CD14-positive monocyte (primary cell): ENCODE measurements at places on chromosomes 2 and 18. TPM values are rescaled to one million over a fixed set of nuclear protein-coding genes. Genes with fewer than 3 reads are reported as not detected.

Gene SCN2A
- not detected for polyA plus RNA-seq

Gene DIS3L2
- polyA plus RNA-seq: 6.0 TPM

Gene G6PC2
- not detected for polyA plus RNA-seq

Gene CGREF1
- not detected for polyA plus RNA-seq

Gene ATG9A
- 24.7 TPM for polyA plus RNA-seq

Gene ADGRF3
- not detected for polyA plus RNA-seq

Gene THOC1
- polyA plus RNA-seq: 3.9 and 18.3 TPM in 2 replicates

- no peak overlapping the region for H3K4me3 ChIP-seq
- no peaks in the 10 kb centered on the region for H3K4me1 ChIP-seq
- DNase-seq: no peak
- H3K27me3 ChIP-seq: no peaks in the 10 kb centered on the region
Measured at GRCh38 chr2:44210362-44210761, 41.7 kb downstream of the PPM1B start.

- no peak overlapping the region for H3K27ac ChIP-seq
- H3K27me3 ChIP-seq: no peaks in the 10 kb centered on the region
- no peaks in the 10 kb centered on the region for H3K36me3 ChIP-seq
- H3K4me1 ChIP-seq: no peaks in the 10 kb centered on the region
- DNase-seq: peak; percentile 5
Measured at GRCh38 chr2:64359892-64360657, 93.9 kb upstream of the LGALSL start.

- H3K4me3 ChIP-seq: no peak overlapping the region
- peaks cover 27% of the 10 kb centered on the region for H3K4me1 ChIP-seq
- H3K36me3 ChIP-seq: no peaks in the 10 kb centered on the region
- no peak for DNase-seq
- H3K27ac ChIP-seq: no peak overlapping the region
- H3K27me3 ChIP-seq: peaks cover 70% of the 10 kb centered on the region
Measured at GRCh38 chr2:170711774-170712652, 3.1 kb upstream of the SP5 start.

- H3K27ac ChIP-seq: no peak overlapping the region
- no peaks in the 10 kb centered on the region for H3K4me1 ChIP-seq
- peaks cover 98% of the 10 kb centered on the region for H3K36me3 ChIP-seq
- H3K4me3 ChIP-seq: no peak overlapping the region
- H3K27me3 ChIP-seq: no peaks in the 10 kb centered on the region
Measured at GRCh38 chr2:231110551-231110950, 14.3 kb downstream of the HTR2B start.

DNA sequence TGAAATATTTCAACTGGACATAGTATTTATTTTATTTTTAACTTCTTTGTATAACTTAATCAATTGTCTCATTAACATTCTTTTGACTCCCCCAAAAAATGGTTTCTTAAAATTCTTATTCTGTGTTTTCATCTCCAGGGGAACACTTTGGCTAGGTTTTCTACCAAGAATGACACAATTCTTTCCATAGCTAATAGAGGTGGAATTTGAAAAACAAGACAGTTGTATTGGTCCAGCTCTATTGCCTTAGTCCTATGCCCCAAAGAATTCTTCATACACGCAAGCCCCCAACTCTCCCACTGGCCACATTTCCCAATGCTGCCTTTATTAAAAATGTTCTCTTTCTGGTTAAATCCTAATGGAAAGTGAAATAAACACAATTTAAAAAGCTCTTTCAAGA lies 104.7 kb upstream of the PKDCC start:
- no peak overlapping the region for H3K27ac ChIP-seq
- no peaks in the 10 kb centered on the region for H3K4me1 ChIP-seq
- H3K36me3 ChIP-seq: no peaks in the 10 kb centered on the region
- no peak for DNase-seq
- H3K27me3 ChIP-seq: no peaks in the 10 kb centered on the region

DNA sequence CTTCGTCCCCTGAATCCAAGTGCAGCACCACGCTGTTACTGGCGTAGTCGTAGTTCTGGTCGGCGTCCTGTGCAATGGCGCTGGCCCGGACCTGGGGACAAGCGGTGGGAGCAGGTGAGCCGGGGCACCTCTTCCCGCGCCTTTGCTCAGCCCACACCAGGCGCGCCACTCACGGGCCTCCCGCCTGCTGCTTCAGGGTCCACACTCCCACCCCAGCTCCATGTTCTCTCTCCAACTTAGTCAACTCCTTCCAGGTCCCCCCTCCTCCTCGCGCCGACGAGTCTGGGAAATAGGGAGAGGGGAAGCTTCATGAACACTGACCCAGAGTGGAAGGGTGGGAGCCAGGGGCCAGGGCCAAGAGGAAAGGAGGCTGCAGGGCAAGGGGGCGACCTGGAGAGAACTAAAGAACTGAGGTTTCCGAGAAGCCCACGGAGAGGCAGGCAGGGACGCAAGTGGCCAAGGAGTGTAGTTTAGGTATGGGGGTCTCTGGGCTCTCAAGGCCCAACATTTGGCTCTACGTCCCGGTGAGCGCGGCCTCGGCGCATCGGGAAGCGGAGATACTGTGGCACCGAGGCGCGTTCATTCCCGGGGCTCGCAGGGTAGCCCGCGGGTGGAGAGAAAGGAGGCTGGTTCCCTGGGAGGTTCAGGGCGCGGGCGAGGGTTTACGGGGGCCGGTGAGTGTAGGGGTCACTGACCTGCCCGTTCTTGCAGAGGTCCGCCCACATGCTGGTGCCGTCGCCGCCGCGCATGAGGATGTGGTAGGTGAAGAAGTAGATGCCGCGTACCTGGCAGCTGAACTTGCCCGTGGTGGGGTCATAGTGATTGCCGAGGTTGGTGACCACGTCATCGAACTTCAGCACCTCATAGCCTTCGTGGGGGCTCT lies 1.4 kb downstream of the C1QL2 start:
- peaks cover 51% of the 10 kb centered on the region for H3K27me3 ChIP-seq
- no peaks in the 10 kb centered on the region for H3K4me1 ChIP-seq
- no peak overlapping the region for H3K4me3 ChIP-seq
- H3K27ac ChIP-seq: no peak overlapping the region
- H3K36me3 ChIP-seq: no peaks in the 10 kb centered on the region

- H3K27ac ChIP-seq: peak overlapping the region; percentile 55
- no peaks in the 10 kb centered on the region for H3K27me3 ChIP-seq
- H3K4me1 ChIP-seq: peaks cover 53% of the 10 kb centered on the region
- peak; percentile 38 for DNase-seq
Measured at GRCh38 chr18:48790869-48791635, 159.7 kb downstream of the SMAD7 start.

DNA sequence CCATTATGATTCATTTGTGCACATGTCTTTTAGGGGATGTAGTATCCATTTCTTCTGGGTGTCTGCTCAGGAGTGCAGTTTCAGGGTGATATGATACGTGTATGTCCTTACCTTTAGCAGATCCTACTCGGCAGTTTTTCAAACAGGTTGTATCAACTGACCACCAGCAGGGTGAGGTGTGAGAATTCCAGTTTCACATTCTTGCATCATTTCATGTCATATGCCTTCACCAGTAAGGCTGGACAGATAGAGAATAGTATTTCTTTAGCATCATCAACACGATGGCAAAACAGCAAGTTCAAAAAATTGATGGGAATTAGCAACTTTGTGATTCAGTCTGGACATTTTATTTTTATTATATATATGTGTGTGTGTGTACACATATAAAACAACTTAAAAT lies 230.0 kb upstream of the TPO start:
- H3K27me3 ChIP-seq: no peaks in the 10 kb centered on the region
- no peaks in the 10 kb centered on the region for H3K36me3 ChIP-seq
- no peak overlapping the region for H3K4me3 ChIP-seq
- H3K4me1 ChIP-seq: no peaks in the 10 kb centered on the region

DNA sequence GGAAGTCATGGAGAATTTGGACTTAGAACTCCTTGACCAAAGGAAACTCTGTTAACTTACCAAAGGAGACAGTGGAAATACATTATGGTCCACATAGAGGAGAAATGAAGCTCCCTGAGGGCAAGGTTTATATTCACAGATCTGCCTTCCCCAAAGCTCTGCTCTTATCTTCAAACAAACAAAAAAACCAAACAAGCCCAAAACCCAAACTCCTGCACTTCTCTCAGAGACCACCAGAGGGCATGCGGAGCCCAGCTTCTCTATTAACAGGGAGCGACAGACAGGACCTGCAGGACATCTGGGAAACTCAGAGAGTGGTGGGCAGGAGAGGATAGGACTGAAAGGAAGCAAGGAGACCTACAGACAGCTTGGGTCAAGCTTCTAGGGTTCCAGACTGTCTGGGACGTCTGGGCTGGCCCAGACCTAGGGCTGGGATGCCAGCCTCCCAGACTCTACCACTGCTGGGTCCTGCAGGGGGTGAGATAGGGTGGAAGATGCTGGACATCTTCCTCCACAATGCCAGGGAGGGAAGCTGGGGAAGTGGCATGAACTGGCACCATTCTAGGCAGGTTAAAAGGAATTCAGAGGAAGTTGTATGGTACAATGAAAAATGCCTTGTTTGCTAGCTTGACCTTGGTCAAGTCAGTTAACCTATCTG lies 4.0 kb upstream of the WNT10A start:
- no peak overlapping the region for H3K27ac ChIP-seq
- H3K36me3 ChIP-seq: no peaks in the 10 kb centered on the region
- H3K4me1 ChIP-seq: peaks cover 29% of the 10 kb centered on the region
- peaks cover 95% of the 10 kb centered on the region for H3K27me3 ChIP-seq

DNA sequence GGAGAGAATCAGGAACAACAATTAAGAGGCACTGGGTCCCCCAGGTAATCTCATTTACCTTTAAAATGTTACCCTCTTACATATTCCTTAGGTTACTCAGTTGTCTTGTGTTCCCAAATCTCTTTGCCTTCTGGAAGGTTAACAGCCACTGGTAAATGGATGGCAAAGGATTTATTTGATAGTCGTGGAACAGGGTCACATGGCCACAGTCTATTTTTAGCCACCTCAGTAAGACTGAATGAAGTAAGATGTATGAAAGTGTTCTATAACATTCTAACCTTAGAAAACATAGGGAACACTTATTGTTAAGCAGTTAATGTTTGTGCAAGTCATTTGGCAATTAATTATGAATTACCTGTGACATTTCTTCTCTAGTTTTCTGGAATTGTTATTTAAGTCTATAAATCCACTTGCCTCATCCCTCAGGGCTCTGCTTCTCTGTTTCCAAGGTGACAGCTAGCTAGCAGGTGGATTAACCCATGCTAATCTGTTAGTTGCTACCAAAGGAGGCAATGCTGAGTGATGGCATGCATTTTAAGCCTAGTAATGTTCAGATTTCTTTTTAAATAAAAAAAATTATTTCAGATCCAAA lies 211.0 kb downstream of the PIK3C3 start:
- DNase-seq: no peak
